ENCODE measurements at places on chromosomes 2 and 18.

DNA sequence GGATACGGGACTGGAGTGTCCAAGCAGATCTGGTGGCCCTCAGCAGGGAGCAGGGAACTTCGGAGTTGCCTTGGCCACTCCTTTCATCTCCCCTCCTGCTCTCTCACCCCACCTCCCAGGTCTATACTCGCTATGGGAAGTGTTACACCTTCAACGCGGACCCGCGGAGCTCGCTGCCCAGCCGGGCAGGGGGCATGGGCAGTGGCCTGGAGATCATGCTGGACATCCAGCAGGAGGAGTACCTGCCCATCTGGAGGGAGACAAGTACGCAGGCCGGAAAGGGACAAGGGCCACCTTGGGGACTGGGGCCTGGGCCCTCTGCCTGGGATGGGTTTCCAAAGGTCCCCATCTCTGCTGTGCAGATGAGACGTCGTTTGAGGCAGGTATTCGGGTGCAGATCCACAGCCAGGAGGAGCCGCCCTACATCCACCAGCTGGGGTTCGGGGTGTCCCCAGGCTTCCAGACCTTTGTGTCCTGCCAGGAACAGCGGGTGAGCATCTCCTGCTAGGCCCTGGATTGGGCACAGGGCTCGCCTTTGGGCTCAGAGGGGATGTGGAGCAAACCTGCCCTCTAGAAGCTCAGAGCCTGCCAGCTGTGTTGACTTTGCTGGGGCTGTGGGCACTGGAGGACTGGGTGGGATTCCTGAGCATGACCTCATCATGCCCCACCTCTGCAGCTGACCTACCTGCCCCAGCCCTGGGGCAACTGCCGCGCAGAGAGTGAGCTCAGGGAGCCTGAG lies 11.8 kb downstream of the CHPF start:
- no peak for DNase-seq

DNA sequence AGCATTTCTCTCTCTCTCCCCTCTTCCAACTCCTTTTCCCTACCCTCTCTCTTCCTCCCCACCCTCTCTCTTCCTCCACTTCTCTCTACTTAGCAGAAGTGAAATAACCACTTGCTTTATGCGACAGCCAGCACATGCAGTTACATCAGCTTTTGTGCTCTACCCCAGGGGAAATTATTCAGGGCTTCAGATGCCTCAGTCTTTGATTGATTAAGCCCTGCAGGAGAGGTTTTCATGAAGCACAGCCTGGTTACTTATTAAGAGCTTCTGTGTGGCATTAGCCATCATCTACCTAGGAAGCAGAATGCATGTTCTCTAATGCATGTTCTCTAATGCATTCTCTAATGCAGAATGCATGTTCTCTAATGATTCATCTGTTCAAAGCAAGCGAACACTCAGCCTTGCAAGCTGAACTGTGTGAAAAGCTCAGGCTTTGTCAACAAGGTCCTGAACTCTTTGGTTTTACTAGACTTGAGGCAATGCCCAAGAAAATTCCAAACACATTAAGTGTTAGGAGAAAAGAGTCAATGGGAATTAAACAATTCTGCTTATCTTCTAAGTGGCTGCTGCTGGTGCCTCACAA lies 56.1 kb downstream of the LHCGR start:
- no peak for DNase-seq

GRCh38 chr18:50987261-50987660 lies 19.4 kb downstream of the ELAC1 start:
- DNase-seq: no peak

DNA sequence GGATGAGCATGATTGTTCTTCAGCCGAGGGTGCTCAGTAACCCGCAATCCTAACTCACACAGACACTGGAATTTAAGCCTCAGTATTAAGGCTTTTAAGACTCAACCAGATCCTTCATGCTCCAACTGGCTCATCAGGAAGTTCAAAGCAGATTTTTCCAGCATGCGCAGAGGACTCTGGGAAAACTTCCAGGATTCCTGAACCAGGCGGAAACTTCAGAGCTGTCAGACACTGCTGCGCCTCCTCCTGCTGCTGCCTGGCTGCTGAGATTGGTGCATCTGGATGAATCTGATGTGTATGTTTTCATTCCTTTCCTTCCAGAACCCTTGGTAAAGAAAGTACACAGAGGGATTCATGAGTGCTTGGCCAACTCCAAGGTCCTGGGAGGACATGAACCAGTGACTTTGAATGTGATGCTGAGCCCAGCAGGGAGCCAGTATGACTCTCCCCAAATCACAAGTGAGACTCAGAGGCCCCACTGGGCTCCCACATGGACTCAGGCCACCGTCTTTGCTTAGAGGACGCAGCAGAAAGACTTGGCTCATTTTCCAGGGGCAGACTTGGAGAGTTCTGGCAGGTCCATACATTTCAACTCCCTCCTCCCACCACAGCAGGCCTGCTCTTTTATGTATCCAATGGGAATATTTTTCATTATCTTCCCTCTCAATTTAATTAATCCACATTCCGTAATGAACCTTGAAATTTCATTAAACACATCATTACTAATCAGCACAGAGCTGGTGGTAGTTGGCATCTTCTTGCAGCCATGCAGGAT lies 143.5 kb upstream of the HDAC4 start:
- DNase-seq: no peak

DNA sequence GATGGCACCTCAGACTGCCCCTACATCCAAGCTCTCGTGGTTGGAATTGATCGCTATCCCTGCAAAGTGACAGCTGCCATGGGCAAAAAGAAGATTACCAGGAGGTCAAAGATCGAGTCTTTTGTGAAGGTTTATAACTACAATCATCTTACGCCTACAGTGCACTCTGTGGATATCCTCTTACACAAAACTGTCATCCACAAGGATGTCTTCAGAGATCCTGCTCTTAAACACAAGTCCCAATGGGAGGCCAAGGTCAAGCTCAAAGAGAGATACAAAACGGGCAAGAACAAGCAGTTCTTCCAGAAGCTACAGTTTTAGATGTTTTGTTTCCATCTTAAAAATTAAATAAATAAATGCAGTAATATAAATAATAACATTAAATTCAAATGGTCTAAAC lies 45.4 kb downstream of the INO80D start:
- no peak for DNase-seq

DNA sequence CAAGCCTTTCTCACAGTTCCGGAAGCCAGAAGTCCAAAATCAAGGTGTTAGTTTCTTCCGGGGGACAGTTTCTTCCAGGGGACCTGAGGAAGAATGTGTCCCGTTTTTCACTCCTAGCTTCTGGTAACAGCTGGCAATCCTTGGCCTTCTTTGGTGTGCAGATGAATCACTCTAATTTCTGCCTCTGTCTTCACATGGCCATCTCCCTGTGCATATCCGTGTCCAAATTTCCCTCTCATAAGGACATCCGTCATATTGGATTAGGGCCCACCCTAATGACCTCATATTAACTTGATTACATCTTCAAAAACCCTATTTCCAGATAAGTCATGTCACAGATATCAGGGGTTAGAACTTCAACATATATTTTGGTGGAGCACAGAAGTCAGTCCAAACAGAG lies 141.4 kb downstream of the ZEB2 start:
- DNase-seq: no peak

- no peak for DNase-seq
Measured at GRCh38 chr2:43616967-43617680, 19.9 kb upstream of the PLEKHH2 start.

DNA sequence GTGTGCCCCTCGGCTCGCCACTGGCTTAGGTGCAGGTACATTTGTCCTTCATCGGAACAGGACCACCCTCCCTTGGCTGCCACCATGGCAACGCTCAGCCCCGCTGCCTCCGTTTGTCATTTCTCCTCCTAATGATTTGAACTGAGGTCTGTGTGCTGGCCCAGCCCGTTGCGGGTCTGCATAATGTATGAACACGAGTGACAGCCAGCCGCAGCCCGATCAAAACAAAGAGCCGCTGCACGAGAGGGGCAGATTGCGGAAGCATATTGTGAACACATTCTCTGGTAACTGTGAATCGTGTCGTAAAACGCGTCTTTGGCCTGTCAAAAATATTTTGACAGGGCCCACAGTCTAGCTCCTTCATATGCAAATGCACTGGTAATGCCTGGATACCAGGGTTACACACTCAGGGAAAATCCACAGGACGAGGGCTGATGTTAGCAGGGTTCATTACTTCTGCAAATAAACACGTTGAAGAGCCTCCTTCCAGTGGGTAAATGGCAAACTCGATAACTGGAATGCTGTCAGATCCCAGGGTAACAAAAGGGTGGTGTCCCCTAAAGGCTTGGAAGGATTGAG lies 137.0 kb downstream of the AGAP1 start:
- DNase-seq: no peak

DNA sequence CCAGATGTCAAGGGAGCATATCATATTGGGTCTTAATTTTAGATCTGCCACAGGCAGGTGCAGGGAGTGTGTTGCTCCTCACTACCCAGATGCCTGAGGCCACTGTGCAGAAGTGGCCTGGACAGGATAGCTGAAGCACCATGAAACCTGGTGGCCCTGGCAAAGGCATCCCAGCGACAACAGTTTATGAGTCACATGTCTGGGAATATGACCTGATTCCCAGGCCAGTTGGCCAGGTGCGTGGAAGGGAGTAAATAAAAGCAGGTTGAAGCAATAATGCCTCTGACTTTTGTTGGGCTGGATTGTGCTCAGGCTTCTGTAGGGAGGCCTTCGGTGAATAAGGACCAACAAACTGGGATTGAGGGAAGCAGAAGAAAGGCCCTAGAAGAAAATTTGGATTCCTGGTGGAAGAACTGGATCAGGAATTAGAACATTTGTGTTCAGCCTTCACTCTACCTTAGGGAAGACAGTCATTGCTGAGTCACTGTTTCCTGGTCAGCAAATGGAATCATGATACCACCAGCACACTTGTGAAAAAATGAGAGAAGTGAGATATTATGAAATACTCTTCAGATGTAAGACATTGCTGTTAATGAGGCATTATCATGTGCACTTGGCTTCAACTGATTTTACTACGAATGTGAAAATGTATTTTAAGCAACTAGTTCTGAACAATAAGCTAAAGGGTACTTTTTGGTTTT lies 78.4 kb upstream of the ZNF516 start:
- DNase-seq: no peak

- no peak for DNase-seq
Measured at GRCh38 chr2:104406261-104406726, 447.6 kb upstream of the POU3F3 start.

DNA sequence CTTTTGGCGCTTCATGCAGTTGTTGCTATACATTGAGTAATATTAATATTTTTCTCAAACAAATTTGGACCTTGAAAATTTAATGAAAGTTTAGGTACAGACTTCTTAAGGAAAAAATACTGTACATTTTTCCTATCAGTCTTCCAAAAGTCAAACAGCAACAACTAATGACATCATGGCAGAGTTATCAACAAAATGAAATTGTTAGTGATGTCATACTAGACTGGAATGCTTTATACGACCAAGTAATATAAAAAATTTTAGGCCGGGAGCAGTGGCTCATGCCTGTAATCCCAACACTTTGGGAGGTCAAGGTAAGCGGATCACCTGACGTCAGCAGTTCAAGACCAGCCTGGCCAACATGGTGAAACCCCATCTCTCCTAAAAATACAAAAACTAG lies 12.0 kb upstream of the STPG4 start:
- no peak for DNase-seq

DNA sequence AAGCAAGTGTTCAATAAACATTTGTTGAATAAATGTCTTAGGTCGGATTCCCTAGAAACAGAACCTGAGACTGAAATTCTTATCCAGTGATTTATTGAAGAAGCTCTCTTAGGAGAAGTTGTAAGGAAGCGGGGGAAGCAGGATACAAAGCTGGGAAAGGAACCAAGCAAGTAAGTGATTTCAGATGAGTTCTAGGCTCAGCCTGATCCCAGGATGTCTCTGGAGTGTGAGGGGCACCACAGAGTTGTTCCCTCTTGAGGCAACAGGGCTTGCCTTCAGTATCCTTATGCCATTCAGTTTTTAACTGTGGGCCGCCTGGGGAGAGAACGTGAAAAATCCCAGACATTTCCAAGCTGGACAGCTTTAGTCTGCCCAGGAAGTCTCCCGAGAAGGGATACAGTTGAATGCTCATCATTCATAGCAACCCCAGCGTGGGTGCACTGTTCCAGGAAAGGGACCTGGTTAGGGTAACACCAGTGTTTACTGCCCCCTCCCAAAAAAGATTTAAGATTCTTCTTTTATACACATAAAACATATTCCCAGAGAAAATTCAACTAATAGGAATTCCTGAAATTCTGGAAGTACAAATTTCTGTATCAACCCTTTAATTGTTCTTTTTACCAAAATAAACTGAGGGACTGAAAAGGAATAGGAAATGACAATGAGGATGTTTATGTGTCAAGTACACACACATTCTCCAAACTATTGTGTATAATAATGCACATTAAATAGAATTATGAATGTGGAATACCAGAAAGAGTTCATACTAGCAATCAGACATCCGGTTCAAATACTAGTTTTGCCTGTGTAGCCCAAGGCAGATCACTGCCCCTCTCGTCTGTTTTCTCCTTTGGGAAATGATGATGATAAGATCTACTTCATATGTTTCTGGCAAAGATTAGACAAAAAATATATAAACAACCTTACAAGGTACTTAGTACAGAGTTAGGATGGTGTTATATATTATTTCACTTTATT lies 592.1 kb upstream of the CDH2 start:
- no peak for DNase-seq

GRCh38 chr2:127320586-127321275 lies 26.8 kb upstream of the ERCC3 start:
- DNase-seq: no peak

GRCh38 chr2:207035875-207036274 lies 96.6 kb downstream of the CPO start:
- DNase-seq: no peak

GRCh38 chr2:215705771-215706361 lies 270.0 kb upstream of the FN1 start:
- DNase-seq: no peak

DNA sequence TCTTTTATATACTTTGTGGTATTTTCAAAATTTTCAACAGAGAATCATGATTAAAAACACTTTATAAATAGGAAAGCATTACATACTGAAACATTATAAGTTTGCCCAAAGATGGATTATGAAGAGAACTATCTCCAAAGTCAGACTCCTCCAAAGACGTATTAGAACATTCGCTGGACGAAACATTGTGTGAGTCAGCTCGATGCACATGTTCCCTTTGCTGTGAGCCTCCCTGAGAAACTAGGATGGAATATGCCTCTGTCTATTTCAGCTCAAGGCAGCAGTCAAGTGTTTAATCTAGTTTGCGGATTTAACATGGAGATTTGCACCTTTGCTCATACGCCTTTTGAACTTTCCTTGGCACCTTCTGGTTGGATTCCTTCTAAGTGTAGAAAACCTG lies 92.2 kb upstream of the NCKAP5 start:
- no peak for DNase-seq

- no peak for DNase-seq
Measured at GRCh38 chr18:55763805-55764204, 175.8 kb upstream of the TCF4 start.

- no peak for DNase-seq
Measured at GRCh38 chr18:39318462-39318861, 1752.9 kb upstream of the CELF4 start.

Measured in GM18507 (cell line).